GM04504 (cell line): ENCODE measurements at places on chromosomes 6 and 20.

GRCh38 chr6:133630651-133631050, 258.3 kb upstream of the TCF21 start:
- no peak for DNase-seq

DNA sequence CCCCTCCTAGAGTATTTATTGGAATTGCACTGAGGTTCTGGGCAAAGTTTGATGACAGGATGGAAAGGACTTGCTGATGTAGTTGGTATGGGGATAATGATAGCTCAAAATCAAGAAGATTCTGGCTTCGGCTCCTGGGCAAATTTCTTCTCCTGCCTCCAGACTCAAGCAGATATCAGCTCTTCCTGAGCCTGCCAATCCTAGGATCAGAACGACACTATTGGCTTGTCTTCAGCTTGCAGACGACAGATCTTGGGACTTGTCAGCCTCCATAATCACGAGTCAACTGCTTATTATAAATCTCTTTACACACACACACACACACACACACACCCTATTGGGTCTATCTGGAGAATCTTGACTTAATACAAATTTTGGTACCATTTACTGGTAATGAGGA, 131.1 kb downstream of the PREX1 start:
- DNase-seq: no peak

DNA sequence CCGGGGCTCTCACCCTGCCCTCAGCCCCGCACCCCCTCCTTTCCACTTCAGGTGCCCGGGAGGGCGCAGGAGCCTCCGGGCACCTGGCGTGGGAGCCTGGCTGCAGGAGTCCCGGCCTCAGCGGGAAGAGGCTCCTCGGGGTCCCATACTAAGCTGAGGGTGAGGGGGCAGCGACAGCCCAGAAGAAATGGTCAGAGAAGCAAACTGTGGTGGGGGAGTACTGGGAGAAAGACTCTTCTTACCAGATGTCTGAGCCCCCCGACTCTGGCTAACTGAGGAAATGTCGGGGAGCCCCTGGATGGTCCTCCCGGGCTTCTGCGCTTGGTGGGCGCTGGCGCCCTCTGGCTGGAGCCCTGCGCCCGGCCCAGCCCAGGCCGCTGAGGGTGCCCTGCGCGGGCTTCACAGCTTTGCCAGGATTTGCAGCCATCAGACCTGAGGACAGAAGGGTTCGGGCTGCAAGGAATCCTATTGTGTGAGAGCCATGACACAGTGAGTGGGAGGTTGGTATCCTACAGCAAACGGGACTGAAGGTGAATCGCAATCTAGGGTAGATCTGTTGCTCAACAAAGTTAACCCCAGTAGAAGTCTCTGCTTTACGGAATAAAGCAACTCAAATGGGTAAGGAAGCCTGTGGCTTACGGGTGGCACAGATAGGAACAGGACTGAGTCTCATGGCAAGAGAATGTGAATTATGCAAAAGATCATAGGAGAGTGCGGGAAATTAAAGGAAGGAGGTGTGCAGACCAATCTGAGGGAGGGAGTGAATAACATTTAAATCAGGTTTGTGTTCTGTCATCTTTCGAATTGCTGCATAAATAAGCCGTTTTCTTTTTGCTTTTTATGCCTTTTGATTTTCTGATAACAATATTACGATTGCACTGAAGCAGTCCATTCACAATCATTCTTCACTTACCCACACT, 639 bp upstream of the RCAN2 start:
- no peak for DNase-seq

- DNase-seq: no peak
Measured at GRCh38 chr6:82182756-82183155, 64.8 kb downstream of the IBTK start.

DNA sequence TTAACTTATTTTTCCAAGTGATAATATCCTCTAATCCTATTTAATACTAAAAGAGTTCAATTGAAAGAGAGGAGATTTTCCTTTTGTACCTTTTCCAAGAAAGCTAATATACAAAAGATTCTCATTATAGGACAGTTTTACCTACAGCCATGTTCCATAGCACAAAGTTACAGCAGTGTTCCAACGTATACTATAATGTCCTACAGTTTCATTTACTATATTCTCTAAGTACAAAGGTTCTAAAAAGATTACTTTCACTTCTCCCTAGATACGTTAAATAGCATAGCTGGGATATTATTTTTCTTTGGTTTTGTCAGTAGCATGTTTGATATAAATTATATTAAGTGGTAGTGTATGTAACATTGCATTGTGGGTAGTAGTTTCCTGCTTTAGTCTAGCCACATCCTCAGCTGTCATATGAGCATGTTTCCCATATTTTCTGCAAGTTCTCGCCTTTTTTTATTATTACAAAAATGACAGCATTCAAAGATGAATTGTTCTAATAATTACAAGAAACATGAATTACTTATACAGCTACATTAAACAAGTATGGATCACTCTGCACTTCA, 4.4 kb upstream of the RUNX2 start:
- DNase-seq: no peak

DNA sequence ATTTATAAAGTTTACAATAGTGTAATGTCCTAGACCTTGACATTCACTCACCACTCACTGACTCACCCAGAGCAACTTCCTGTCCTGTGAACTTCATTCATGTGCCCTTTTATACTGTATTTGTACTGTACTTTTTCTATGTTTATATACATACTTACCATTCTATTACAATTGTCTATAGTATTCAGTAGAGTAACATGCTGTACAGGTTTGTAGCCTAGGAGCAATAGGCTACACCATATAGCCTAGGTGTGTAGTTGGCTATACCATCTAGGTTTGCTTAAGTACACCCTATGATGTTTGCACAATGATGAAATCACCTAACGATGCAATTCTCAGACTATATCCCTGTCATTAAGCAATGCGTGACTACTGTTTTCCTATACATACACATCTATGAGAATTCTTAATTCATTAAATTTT, 17.5 kb downstream of the EDEM2 start:
- DNase-seq: no peak

- no peak for DNase-seq
Measured at GRCh38 chr6:53239526-53239925, 90.9 kb upstream of the GCM1 start.

DNA sequence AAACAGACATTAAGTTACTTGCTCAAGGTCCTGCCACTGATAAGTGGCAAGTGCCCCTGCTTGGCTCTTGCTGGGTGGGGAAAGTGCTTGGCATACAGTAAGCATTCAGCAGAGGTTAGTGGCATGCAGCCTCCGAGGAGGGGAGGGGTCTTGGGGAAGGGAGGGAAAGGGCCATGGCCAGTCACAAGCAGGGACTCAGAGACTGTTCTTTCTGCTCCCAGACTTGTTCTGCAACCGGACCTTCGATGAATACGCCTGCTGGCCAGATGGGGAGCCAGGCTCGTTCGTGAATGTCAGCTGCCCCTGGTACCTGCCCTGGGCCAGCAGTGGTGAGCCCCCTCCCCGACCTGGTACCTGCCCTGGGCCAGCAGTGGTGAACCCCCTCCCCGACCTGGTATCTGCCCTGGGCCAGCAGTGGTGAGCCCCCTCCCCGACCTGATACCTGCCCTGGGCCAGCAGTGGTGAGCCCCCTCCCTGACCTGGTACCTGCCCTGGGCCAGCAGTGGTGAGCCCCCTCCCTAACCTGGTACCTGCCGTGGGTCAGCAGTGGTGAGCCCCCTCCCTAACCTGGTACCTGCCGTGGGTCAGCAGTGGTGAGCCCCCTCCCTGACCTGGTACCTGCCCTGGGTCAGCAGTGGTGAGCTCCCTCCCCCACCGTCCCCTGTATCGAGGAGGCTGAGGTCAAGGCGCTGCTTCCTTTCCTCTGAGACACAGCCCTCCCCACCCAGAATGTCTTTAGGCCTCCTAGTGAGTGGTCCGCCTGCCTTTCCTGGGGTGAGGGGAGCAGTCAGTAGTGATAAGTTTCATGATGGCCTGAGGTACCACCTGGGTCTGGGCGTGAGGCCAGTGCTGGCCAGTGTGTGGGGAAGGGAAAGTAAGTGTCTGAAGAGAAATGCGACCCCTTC, 8.9 kb downstream of the GLP1R start:
- no peak for DNase-seq

DNA sequence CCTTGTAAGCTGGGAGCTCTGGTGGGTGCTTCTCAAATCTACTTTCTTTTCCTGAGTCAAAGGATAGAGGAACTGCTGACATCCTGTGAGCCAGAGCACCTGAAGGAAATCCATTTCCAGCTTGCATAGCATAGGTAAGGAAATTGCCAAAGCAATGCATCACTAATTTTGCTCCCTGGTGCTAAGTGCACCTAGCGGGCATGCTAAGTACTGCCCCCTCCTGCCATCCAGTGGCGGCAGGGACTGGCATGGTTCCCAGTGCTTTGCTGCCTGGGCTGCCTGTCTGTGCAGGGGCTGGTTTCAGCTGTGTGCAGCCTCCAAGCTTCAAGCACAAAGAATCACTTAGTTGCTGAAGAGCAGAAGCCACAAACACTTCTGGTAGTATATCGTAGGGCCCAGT, 63.9 kb downstream of the FARS2 start:
- no peak for DNase-seq

DNA sequence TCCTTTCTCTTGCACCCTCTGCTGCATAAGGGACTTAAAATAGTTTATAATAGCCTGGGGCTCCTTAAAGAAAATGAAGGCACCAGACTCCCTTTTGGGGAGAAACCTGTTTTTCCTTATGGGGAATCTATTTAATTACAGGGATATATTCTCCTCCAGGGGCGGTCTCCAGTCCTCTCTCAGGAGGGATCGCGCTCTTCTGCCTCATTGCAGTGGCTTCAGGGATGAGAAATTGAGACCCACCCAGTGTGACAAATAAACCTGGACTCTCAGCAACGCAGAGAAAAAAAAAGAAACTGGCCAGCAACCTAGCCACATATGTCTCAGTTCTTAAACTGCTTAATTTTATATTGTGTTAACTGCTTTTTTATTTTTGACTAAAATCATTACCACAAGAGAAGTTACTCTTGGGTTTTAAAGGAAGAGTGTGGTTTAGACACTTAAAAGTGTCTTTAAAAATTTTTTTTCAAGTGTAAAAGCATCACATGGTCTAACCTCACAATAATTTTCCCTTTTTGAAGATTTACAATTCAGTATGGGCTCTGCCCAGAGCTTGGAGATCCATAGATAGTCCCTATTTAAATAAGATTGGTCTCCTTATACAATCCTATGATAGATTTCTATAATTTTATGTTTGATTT, 11.7 kb upstream of the GOPC start:
- DNase-seq: no peak

- no peak for DNase-seq
Measured at GRCh38 chr6:15253203-15254022, 7.5 kb downstream of the JARID2 start.

DNA sequence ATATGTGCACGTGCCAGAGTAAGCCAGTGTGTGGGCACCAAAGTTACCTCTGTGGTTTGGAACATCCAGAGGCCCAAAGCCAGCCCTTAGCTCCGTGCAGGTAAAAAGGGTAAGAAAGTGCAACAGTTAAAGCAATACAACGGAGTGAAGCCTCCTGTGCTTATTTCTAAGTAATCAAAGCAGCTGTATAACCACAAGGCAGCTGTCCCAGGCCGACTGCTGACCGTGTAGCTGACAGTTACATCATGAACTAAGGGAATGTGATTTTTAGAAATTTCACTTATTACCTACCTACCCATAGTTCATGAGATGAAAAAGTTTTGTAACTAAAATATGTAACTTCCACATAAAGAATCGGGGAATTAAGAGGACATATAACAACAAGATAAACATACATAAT, 121.2 kb upstream of the QKI start:
- DNase-seq: no peak

GRCh38 chr6:96304997-96305396, 216.6 kb upstream of the UFL1 start:
- DNase-seq: no peak

DNA sequence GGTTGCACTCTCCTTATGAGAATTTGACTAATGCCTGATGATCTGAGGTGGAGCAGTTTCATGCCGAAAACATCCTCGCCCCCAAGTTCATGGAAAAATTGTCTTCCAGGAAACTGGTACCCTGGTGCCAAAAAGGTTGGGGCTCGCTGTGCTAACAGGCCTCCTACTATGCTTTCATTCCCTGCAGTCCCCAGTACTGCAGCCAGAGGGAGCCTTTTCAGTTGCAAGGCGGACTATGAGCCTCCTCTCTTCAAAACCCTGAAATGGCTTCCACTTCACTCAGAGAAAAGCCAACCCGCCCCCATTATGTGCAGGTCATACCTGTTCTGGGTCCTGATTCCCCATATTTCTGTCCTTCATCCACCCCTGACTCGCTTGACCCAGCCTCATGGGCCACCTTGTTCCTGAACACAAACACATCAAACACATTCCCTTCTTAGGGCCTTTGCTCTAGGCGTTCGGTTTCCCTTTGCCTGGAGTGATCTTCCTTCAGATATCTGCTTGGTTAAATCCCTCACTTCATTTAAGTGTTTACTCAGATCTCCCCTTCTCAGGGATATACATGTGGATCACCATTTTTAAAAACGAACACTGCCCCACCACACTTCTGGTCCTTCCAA, 173.7 kb downstream of the PHACTR1 start:
- DNase-seq: no peak

- DNase-seq: no peak
Measured at GRCh38 chr6:111994791-111995190, 59.1 kb upstream of the CCN6 start.

- no peak for DNase-seq
Measured at GRCh38 chr6:6946206-6947155, 161.3 kb upstream of the RREB1 start.

DNA sequence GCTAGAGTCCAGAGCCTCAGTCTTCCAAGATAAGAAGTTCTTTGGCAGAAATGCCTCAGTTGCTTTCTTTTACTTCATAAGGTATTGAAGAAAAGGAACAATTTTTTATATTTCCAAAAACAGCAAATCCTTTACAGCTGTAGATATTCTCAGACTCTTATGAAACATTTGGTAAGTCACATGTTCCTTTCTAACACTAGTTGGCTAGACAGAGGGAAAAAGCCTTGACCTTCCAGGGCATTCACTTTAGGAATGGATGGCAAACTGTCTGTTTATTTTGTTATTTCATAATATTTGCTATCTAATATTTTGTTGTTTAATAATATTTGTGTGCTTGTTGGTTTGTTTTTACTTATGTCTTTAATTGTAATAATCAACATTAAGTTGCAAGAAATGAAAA, 140.8 kb downstream of the PTPRK start:
- DNase-seq: no peak

GRCh38 chr6:66772800-66773199, 1065.8 kb upstream of the EYS start:
- DNase-seq: no peak

DNA sequence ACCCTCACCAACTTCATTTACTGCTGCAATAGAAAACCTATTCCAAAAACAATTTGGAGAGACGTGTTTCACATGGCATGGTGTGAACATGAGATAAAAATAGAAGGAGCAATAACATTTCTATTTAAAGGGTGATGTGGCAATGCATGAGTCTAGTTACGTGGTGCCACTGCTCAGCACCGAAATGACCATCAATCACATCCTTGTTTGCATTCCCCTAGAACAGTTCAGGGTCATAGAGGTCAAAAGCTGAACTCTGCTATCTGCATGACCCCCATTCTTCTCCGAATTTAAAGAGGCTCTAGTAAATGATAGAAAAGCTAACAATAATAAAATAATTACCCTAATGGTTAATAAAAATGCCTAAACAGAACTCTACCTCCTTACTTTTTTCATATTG, 29.5 kb downstream of the ROS1 start:
- no peak for DNase-seq

- no peak for DNase-seq
Measured at GRCh38 chr6:4884646-4885340, 108.6 kb downstream of the CDYL start.
